NCI-H1105 treated with DMSO at 0.1 percent for 48 hours (cell line): ENCODE measurements at places on chromosomes 11 and 22.

DNA sequence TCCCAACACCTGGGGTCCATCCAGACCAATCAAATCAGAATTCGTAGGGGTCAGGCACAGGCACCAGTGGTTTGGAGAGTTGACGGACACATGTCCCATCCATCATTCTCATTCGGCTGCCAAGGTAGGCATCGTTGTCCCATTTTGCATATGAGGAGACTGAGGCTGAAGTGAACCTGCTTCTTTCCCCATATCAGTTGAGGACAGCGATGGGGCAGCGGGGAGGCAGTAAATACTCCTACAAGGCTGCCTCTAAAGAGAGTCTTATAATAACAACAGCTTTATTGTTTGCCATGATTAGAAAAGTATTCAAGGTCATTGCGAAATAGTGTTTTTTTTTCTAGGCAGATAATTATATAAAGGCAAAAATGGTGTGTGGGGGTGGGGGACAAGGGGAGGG is 1.6 kb upstream of the BEST1 start:
- no peak for DNase-seq

DNA sequence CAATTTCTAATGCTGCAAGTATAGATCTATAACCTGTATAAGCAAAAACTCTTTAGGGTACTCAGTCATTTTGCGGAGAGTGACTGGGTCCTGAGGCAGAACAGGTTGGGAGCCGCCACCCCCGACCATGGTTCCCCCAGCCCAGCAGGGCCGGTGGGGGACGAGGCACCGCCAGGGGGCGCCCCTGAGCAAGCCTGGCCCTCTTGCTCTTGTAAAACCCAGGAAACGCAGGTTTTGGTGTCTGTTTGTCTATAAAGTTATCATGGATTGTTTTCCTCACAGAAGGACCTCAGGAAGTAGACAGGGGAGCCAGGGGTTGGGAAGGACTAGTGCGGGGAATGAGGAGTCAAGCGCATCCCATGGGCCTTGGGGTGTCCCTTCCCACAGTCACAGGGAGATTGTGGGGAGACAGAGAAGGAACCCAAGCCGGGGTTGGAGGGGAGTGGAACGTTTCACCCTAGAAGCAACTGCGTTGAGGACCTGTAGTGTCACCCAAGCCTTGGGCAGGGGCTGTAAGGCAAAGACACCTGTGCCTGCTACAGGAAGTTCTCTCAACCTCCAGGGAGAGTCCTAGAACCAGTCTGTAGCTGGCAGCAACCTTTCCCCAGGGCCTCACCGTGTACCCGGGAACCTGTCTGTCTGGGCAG is 26.4 kb downstream of the KCTD17 start:
- DNase-seq: peak; percentile 28

GRCh38 chr11:12287009-12287373 is 90.4 kb upstream of the PARVA start:
- no peak for DNase-seq

DNA sequence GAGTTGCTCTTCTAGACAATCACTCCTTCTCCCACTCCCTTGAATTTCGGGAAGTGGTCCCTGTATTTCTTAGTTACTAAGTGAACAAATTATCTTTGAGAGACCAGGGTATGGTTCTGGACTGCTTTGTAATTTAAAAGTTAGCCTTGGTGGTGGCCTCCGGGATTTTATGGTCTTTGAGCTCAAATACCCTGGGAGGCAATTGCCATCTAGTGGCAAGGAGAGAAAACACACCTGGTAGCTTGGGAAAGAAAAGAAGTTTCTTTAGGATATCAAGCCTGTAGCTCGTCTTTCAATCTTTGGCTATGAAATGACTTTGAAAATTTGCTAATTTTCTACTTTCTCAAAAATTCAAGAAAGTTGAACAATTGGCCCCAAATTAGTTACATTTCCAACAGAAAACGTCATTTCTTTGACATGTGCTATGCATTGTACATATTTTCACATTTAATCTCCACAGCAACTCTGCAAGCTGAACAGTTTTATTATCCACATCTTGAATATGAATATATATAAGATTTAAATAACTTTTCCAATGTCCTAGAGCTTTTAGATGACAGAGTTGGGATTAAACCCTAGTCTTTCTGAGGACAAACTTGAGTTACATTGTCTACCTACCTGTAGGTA is 39.1 kb downstream of the MMP27 start:
- DNase-seq: peak; percentile 38

DNA sequence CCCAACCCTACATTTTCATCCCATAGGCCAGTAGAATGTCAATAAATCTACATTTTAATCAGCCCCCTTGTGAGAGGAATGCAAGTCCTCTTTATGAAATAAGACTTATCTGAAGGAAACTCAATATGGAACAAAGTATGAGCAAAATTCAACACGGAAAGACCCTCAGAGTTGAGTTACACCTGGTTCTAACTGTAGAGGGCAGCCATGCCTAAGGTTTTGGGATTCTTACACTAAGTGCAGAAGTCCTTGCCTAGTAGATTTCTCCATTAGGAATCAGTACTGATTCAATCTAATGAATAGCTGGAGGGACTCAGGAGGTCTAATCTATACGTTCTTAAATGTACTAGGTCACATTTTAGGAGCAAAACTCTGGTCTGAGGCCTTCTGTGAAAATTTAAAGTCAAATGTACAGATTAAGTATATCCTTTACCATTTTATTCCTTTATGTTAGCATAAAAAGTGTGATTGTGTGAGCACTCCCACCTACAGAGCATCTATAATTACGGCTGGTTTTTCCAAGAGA is 904.5 kb downstream of the DLG2 start:
- no peak for DNase-seq

- no peak for DNase-seq
These were observed 383.9 kb upstream of the FAT3 start for GRCh38 chr11:91840640-91841240.

- DNase-seq: no peak
These were observed 64.2 kb upstream of the KCNQ1OT1 start for GRCh38 chr11:2763984-2764383.

DNA sequence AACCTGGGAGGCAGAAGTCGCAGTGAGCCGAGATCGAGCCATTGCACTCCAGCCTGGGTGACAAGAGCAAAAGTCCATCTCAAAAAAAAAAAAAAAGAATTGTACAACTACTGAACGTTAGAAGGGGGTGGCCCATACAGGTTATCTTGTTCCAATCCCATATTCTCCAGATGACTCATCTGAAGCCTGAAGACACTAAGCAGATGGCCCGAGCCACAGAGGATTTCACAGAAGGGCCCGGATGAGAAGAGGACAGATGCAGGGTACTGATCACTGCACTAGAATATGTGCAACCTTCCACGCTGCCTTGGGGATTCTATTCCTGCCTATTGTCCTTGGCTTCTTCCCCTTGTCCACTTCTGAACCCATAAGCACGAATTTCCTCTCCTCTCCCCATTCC is 70.9 kb upstream of the UBASH3B start:
- DNase-seq: no peak

- peak; percentile 14 for DNase-seq
These were observed 12.9 kb upstream of the FAT3 start for GRCh38 chr11:92211576-92212167.

DNA sequence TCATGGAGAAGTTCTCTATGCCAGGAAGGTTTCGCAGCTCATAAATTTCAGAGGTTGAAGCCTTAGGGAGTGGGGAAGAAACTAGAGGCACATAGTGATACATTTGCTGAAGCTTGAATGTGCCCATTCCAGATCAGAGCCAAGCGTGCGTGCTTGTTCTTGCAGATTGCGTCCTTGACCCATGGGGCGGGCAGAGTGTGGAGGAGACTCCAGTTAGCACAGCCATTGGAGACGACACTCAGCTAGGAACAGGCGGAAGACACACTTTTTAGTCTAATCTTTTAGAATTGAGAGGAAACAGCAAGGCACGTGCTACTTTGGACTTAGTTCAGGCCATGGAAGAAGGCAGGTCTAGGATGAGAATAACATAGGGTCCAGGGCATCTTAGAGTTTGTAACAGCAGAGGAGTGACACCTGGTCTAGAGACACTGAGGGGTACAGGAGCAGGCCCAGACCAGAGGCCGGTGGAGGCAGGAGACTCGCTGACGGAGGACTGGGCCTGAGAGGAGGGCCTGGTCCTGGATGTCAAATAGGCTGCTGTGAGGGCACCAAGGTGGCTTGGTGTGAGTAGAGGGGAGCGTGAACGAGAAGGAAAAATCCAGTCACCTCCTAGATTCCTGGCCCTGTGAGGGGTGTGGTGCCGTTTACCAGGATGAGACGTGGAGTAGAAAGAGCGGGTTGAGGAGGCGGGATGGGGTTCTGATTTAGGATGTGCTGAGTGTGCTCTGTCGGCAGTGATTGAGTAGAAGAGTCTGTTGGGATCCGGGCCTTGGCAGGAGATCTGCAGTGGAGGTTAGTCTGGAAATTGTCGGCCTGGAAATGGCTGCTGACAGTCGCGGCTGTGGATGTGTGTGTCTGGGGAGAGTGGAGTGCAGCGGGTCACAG is 154.7 kb downstream of the TBC1D22A start:
- no peak for DNase-seq

DNA sequence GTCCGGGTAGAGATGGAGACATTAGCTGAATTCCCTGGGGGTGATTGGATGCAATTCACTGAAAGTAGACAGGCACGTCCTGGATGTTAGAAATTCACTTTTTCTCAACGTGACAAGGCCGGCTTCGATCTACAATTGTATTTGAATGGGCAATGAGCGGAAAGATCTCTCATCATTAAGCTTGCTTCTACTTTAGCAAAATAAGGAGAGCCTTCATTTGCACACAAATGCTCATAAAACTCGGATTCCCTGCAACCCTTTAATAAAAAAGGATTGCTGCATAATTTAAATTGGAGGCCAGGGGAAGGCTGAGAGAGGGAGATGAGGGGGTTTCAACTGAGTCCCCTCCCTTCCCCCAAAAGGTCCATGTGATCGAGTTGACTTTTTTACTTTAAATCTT is 10.6 kb upstream of the PAX6 start:
- no peak for DNase-seq
